ENCODE measurements at places on chromosomes 1 and 21. TPM values are rescaled to one million over a fixed set of nuclear protein-coding genes. Genes with fewer than 3 reads are reported as not detected.

AADACL4 gene
- not detected for polyA plus RNA-seq

CLDN17 gene
- polyA plus RNA-seq = not detected

PDC gene
- 0.25 TPM for polyA plus RNA-seq

AMY1C gene
- not detected for polyA plus RNA-seq

NR0B2 gene
- polyA plus RNA-seq = 91.2 TPM

All from large intestine (tissue), 12 donors.